Stimulated activated CD4-positive, alpha-beta T cell treated with anti-CD3 and anti-CD28 coated beads, Interleukin-4, amount 100 ng/mL, for 24 hours (primary cell): ENCODE measurements at places on chromosomes 6 and 20.
A peak's percentile ranks its signal among the peaks of the same experiment; 100 is the strongest.

- no peak for DNase-seq
These were observed 28.1 kb downstream of the ACTR5 start for GRCh38 chr20:38776363-38776762.

GRCh38 chr6:66403966-66404365, 696.9 kb upstream of the EYS start:
- DNase-seq, result no peak

DNA sequence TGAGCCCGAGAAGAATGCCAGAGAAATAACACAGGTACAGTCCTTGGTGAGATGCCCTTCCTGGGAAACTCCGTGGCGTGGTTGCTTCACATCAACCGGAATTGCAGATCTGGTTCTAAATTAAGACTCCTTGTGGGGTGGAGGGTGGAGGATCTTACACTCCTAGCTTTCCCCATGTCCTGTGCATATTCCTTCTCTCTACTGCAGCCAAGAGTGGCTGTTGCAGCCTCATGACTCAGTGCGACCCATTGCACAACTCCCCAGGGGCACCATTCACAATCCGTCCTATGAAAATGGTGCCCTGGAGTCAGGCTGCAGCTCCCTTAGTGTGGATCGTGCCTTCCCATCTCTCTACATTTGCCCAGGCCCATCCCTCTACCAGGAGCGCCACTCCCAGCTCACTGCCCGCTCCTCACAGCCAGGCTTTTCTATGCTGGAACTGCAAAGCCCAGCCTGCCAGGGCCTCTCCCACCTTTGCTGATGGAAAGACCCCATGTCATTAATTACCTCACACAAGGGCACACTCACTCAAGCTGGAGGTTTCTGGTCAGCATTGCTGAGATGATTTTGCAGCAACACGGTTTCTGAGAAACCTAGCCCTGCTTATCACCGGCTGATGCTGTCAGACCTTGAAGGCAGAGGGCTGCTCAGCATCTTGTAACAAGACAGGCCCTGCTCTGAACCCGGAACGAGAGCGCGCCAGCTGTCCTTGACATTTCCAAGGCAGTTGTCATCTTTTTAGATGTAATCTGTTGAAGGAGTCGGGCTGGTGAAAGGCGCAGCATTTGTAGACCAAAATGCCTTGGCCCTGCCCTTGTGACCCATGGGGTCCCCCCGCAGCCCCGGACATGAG, 39.7 kb downstream of the SIRPA start:
- no peak for DNase-seq

GRCh38 chr20:19522071-19522801, 235.8 kb upstream of the RIN2 start:
- DNase-seq, result no peak

- peak; percentile 36 for DNase-seq
These were observed 21.3 kb downstream of the SPATA2 start for GRCh38 chr20:49894073-49894470.

GRCh38 chr6:111569951-111570350, 35.7 kb downstream of the TRAF3IP2 start:
- no peak for DNase-seq

GRCh38 chr6:20688710-20689500, 154.6 kb downstream of the CDKAL1 start:
- no peak for DNase-seq

DNA sequence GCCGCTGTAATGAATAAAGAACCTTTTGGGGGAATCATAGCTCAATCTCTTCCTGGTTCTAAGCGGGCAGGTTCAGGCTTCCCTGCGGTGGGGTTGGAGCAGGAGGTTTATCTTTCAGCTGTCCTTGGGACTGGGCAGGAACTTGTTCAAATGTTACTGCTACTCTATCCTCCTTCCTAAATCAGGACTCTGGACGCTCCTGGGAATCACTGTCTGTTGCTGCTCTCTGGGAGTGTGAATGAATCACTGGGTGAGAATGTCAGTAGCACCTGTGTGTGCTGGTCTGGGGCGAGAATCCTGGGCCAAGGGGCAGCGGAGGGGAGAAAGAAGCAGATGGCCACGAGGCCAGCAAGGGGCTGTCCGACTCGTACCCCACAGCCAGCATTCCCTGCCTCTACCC, 65.4 kb upstream of the ZNFX1 start:
- no peak for DNase-seq
